ENCODE measurements at places on chromosomes 3 and 15.

DNA sequence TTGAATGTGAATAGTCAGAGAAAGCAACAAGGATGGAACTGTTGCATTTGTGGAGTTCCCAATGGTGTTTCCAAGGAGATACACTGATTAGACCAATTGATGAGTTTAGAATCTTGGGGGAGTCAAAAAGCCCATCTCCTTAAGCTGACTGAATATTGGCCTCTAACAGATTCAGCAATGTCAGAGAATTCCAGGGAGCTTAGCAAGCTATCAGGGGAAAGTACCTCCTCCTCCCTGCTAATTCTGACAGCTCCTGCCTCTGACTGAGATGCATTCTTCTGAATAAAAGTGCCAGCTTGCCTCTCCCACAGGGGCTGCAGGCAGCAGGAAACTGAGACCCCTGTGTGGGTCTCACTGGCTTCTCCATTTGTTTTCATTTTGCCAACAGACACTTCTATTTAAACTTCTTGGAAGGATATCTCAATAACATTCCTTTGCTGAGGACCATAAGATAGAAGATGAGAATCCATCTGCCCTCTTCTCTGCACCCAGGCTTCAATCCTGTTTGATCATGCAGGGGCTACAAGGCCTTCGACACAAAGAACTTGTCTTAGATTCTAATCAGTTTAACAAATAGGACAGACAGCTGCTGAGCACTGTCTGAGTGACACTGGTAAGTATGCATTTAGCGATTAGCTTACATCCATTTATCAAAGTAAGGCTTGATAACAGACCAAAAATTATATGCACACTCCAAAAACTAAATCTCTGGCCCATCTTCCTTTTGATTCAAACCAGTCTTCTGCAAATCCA lies 1080.8 kb downstream of the TUSC7 start:
- DNase-seq: no peak

GRCh38 chr15:73633991-73634495 lies 854 bp upstream of the NPTN start:
- DNase-seq: peak; percentile 88

GRCh38 chr15:35974052-35974451 lies 428.1 kb upstream of the DPH6 start:
- DNase-seq: no peak

- no peak for DNase-seq
Measured at GRCh38 chr15:41773729-41774061, 589 bp upstream of the MAPKBP1 start.

DNA sequence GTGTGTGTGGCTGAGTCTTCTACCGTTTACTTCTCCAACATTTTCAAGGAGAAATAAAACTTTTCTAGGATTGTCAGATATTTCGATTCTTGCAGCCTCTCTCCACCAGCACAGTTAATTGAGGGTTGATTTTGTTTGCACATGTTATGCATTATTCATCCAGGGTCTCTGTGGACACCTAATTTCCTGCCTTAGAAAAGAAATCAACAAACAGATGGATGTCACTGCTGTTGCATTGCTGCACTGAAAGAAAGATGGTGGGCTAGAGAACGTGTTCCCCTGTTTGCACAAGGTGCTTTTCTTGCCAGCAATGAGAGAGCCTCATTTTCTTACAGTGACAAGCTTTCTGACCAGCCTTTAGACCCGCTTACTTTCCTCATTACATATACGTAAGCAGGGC lies 150.0 kb downstream of the CLSTN2 start:
- no peak for DNase-seq

- DNase-seq: no peak
Measured at GRCh38 chr3:169146179-169146665, 517.3 kb downstream of the MECOM start.

- no peak for DNase-seq
Measured at GRCh38 chr3:45742461-45743089, 53.4 kb downstream of the SACM1L start.

DNA sequence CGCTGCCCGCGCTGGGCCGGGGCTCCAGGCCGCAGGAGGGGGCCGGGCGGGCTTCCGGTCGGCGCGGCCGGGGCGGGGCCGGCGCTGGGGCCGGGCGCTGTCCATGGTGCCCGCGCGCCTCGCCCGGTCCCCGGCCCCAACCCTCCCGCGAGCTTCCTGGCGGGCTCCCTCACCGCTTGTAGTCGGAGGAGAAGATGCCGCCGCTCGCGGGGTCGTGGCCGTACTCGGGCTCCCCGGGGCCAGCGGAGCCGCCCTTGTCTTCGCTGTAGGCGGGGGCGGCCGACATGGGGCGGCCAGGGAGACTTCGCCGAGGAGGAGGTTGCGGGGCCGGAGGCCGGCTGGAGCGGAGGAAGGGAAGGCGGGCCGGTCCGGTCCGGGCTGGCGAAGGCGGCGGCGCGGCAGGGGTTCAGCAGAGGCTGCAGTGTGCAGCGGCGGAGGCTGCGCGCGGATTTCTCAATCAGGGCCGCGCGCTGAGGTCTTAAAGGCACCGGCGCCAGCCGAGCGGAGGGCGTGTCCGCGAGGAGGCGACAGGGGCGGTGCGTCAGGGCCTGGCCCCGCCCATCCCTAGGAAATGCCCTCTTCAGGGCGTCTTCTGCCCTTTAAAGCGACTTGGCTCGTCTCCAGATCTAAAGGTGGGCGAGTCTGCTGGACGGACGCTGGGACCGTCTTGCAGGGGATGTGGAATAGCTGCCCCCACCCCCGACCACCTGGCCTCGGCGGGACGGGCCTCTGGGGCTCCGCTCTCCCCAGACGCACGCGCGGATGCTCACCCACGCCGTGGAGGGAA lies at the start of gene AP3B2:
AP3B2 (minus strand) TSS at position 455 of the 787 bp plus-strand sequence; CDS start at position 286, 169 bp downstream.
- DNase-seq: peak; percentile 16

DNA sequence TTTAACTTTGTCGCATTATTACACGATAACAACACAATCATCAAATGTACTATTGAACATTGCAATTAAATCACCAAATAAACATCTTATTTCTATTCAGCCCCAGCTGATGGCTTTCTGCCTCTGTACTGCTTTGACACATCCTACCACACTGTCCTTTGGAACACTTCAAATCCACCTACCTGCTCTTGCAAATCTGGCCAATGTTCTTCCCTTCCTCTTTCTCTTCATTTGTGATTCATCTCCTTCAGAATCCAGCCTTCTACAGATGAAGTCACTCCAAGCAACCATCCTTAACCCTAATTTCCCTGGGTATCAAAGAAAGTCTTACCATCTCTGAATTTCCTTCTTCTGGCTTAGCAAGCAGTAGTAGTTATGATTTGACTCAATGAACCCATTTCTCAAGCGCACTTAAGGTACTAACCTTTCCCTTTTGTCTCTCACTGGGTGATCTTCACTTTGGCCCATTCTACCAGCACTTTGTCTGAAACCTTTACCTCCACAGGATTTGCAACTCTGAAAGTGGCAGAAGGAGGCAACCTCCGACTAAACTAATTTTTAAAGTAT lies 502.9 kb downstream of the FOXP1 start:
- DNase-seq: no peak

- no peak for DNase-seq
Measured at GRCh38 chr3:13040361-13041074, 32.7 kb downstream of the IQSEC1 start.

GRCh38 chr15:99343881-99344551 lies 92.7 kb downstream of the LRRC28 start:
- no peak for DNase-seq

- peak; percentile 39 for DNase-seq
Measured at GRCh38 chr3:60703956-60704736, 547.1 kb downstream of the FHIT start.

DNA sequence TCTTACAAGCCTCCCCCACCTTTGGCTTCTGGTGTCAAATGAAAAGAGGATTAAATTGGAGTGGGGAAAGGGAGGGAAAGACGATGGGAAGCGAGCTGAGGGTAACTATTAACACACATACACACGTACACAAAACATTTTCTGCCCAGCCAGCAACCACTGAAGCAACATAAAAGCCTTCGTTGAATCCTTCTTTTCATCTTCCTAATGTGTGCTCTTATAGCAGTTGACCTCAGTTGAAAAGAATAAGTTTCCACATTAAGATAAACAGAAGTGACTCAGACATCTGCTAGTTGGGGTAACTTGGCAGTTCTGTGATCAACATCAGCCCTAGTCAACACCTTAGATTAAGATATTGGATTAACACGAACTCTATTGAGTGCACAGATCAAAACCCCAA lies 558.5 kb downstream of the MECOM start:
- DNase-seq: no peak

DNA sequence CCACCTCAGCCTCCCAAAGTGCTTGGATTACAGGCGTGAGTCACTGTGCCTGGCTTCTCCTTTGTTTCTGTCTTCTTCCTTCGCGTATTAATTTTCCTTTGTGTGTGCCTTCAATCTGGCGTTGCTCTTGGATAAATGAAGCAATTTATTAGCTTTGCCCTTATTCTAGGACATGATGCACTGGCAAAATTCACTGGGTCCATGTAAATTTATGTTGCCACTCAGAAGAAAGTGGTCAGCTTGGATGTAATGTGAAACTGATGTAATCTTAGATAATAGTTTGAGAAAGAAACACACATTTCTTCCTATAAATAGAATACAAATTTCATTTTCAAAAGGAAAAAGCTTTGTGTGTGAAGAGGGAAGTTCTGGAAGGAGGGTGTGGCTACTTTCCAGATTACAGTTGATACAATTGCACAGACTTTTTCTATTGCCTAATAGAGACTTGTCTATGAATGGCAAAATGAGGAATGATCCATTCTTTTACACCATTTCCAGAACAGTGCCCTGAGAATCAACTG lies 23.3 kb upstream of the ATP1B3 start:
- DNase-seq: no peak

DNA sequence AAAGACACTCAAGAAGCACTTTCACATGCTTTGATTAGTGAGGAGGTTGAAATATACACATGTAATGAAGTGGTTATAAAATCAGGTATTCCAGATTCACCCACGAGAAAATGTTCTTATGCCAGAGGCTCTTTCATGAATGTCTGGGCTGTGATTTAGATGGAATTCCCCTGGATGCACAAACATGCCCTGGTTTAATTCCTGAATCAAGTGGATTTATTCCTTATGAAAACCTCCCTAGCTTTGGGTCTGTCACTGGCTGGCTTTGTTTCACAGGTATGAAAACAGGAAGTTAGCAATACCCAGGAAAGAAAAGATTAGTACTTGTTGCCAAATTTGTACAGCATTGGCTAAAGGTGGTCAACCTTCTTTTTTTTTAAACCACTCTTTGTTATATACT lies 1123.0 kb downstream of the ROBO1 start:
- DNase-seq: no peak

DNA sequence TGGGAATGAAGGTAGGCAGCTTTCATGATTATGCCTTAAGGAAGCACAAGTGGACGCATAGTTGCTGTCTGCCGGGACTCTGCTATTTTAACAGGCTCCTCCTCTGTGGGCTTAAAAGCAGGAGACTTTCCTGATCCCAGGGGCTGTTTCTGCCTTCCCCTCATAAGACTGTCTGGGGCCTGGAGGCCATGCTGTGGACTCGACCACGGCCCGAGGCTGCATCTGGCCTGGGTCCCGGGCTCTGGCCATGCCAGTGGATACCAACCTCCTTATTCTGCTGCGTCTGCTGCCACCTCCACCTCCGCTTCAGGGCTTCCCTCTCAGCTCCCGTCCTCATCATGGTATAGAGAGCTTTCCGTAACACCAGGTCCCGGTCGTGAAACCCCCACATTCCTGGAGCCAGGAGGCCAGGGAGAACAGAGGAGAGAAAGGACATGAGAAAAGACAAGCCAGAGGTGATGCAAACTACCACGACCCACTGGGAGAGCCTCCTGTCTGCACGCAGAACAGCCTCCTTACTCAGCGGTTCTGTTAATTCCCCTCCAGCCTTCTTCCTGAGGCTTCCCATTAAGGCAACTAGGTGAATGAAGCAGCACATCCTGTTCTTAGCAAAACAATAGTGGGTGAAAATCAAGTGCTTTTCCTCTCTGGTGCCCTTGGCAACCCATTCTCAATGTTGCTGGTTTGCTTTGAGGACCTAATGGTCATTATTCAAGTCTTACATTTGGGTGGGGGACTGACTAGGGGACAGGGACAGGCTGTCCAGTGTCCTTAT lies 200.5 kb downstream of the KLF13 start:
- no peak for DNase-seq

- no peak for DNase-seq
Measured at GRCh38 chr15:68982976-68983563, 31.4 kb upstream of the NOX5 start.

- DNase-seq: no peak
Measured at GRCh38 chr3:17398959-17399551, 343.4 kb downstream of the TBC1D5 start.

DNA sequence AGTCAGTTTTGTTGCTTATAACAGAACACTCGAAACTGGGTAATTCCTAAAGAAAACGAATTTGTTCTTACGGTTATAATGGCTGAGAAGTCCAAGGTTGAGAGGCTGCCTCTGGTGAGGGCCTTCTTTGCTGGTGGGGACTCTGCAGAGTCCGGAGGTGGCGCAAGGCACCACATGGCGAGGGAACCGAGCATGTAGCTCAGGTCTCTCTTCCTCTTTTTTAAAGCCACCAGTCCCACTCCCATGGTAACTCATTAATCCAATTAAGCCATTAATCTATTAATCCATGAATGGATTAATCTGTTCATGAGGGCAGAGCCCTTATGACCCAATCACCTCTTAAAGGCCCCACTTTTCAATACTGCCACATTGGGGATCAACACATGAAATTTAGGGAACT lies 50.0 kb downstream of the ROPN1B start:
- DNase-seq: no peak

DNA sequence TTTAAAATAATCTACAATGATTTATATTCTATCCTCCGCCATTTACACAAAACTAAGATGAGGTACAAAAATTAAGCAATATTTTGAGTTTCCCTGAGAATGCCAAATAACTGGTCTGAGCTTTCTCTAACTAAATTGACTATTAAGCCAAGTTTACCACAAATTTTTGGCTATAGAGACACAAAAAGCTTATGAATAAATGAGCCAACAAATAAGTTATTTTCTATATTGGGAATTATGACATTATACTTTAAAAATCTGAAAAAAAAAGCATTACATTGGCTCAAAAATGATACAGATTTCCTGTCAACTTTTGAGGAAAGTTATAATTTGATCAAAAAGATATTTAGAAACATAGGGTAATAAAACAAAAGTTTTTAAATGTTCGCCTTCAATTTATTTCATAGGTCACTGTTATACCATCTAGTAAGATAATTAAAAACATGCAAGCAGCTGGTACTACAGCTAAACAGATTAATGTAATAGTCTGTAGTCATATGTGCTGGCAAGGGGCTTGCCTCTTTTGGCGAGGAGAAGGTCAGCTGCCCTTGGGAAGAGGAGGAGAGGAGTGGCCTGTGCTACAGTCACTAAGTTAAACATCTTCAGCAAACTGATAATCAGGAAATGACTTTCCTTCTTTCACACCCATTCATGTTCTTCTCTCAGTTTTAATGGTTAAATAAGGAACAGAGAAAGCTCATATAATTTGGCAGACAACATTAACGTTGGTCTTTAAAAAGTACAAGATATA lies 318.5 kb downstream of the TBC1D5 start:
- DNase-seq: no peak

DNA sequence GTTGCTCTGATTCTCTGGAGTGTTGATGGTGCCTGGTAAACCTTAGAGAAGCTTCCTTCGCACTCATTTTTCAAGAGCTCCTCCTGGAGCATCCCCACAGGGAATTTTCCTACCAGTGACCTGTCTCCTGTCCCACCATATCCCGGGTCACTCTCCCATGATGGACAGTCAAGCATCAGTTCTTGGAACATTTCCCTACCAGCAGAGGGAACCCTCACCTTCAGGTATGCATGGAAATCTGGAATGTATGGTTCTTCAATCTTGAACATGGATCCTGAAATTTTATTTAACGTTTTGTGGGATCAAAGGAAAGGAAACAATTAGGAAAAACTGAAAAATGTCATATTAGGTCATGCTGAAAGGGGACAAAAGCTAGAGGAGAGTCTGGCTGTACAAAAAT lies 153.8 kb downstream of the SPATA16 start:
- DNase-seq: no peak

GRCh38 chr3:187667526-187667925 lies 2.7 kb downstream of the SST start:
- DNase-seq: no peak

Measured in AG09309 (cell line).